Activated naive CD4-positive, alpha-beta T cell treated with anti-CD3 and anti-CD28 coated beads for 36 hours (primary cell): ENCODE measurements at places on chromosomes 5 and 9.

GRCh38 chr9:98755006-98755618, 41.2 kb downstream of the ANKS6 start:
- DNase-seq = no peak

DNA sequence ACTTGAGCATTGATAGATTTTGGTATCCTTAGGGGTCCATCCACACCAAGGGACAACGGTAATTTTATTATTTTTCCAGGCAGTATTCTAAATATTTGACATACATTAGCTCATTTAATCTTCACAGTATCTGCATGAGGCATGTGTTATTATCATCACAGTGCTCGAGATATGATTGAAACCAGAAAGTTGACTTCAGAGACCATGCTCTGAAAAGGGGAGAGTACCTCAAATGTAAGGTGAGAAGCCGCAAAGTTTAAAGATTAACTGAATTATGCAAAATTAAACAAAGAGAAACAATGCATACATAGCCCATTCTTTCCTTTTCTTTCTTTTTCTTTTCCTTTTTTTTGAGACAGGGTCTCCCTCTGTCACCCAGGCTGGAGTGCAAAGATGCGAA, 104.1 kb downstream of the SLC25A46 start:
- DNase-seq = no peak

DNA sequence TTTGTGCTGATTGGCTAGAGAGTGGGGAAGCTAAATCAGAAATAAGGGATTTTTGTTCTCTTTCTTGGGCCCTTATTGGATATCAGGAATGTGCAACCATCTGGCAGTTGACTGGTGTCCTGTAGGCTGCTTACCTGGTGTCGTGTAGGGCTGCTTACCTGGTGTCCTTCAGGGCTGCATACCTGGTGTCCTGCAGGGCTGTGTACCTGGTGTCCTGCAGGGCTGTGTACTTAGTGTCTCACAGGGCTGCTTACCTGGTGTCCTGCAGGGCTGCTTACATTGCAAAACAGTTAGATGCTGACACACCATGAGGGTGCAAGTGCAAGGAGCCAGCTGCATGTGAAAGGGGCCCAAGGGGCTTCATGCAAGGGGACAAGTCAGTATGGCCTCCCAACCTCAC, 249.3 kb downstream of the ICE1 start:
- no peak for DNase-seq

DNA sequence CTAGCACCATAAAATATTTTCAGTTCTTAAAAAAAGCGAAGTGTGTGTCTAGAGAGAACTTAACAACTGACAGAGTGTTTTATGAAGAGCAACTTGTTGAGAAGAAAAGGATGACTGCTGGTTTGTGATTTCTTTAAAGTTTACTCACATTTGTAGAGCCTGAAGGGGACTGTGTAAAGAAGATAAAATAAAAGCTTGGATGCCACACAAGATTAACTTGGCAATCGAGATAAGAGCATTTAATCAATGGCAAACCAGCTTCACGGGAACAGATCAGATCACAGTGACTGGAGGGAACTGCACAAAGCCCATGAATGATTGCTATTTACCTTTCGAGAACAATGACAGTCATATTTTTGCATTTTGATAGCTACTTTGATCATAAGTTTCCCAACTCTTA, 2013.1 kb upstream of the CDH9 start:
- no peak for DNase-seq

DNA sequence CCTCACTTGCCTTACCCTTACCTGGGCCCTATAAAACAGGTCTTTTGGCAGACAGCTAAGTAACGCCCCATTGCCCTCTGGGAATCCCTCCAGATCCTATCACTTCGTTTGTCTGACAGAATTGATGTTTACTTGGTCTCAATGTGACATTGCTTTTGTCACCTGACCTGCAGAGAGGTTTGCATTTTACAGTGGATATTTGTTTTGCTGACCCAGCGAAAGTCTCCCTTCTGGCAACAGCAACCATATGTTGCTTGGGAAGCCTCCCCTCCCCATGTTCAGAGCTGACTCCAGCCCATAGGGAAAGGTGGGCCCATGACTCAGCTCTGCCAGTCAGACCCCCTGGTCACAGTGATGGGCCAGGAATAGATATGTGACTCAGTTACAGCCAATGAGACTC, 54.0 kb upstream of the LARP1 start:
- no peak for DNase-seq
